ENCODE measurements at places on chromosomes 12 and 14.

GRCh38 chr12:101698800-101699347, 1.4 kb downstream of the CHPT1 start:
- peak; percentile 21 for DNase-seq

GRCh38 chr12:123873793-123874192, 98.8 kb downstream of the CCDC92 start:
- no peak for DNase-seq

- peak; percentile 86 for DNase-seq
These were observed 28.9 kb upstream of the MAPKAPK5 start for GRCh38 chr12:111812881-111813741.

DNA sequence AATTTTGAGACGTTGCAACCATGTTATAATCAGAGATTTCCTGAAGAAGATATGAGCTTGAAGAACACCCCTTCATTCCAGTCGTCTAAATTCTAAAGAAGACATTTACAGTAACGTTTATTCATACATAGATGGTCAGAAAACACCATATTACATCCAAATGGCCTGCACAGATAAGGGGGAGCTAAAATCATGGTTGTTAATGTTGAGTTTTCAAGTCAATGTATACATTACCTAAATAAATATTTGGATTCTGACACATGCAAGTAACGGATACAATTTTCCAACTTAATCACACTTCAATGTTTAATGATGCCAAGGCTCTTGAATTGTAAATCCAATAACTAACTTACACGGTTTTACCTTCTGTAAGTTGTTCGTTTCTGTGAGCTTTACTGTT, 318.4 kb downstream of the SLC6A15 start:
- DNase-seq = no peak

- DNase-seq = no peak
These were observed 3.8 kb downstream of the EEF1AKMT3 start for GRCh38 chr12:57776247-57776587.

DNA sequence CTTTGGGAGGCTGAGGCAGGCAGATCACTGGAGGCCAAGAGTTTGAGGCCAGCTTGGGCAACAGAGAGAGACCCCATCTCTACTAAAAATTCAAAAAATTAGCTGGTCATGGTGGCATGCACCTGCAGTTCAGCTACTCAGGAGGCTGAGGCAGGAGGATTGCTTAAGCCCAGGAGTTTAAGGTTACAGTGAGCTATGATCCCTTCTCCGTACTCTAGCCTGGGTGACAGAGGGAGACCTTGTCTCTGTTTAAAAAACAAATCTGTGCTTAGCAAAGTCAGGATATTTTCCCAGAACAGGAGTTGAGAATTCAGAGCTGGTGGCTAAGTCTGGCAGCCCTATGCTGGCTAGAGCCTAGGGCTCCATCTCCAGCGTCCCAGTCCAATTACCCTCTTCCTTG, 142.9 kb upstream of the PZP start:
- no peak for DNase-seq

DNA sequence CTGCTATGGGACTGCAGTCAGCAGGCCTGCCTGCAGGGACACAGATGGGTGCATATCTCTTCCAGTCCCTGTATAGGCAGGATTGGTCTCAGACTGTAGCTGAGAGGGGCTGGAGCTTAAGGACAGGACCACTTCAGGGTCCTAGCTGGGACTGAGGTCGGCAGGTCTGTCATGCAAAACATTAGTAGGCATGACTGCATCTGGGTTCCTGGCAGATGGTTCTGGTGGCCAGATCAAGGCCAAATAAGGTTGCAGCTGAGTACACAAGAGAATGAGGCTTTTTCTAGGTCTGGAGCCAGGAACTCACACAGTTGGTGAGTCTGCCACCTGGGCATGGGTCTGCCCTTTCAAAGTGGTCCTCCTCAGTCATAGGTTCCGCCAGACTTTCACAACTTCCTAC, 155.8 kb downstream of the TPH2 start:
- no peak for DNase-seq

- no peak for DNase-seq
These were observed 1.5 kb downstream of the KDM2B start for GRCh38 chr12:121579190-121579791.

- DNase-seq = no peak
These were observed 299.3 kb downstream of the TMEM132D start for GRCh38 chr12:129604506-129604905.

- no peak for DNase-seq
These were observed 4.5 kb upstream of the HDAC7 start for GRCh38 chr12:47824198-47824597.

GRCh38 chr12:53990311-53991076, 5.5 kb downstream of the HOXC10 start:
- no peak for DNase-seq

GRCh38 chr12:74918291-74918690, 291.3 kb downstream of the KCNC2 start:
- no peak for DNase-seq

- DNase-seq = no peak
These were observed 31.3 kb downstream of the ACTN1 start for GRCh38 chr14:68947802-68948201.

- no peak for DNase-seq
These were observed 75.9 kb upstream of the DHRS4 start for GRCh38 chr14:23877538-23878180.

- DNase-seq = no peak
These were observed 5.8 kb upstream of the SLC6A13 start for GRCh38 chr12:268483-268840.

DNA sequence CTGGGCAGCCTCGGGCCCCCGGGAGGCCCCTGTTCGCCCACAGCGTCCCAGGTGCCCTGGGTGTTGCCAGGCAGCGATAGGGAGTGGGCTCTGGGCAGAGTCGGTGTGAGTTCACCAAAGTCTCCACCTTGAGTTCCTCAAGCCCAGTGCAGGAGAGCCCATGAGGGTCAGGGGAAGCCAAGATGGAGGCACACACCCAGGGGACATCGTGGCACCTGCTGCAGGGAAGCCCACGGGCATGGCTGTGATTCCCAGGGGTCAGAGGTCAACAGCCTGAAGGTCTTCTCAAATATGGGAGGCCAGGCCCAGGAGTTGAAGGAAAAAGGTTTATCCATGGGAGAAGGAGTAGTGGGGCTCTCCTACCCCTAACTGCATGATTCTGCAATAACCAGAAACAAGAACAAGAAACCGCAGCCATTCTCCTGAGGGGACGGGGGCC, 148.8 kb downstream of the ADGRD1 start:
- DNase-seq = no peak

DNA sequence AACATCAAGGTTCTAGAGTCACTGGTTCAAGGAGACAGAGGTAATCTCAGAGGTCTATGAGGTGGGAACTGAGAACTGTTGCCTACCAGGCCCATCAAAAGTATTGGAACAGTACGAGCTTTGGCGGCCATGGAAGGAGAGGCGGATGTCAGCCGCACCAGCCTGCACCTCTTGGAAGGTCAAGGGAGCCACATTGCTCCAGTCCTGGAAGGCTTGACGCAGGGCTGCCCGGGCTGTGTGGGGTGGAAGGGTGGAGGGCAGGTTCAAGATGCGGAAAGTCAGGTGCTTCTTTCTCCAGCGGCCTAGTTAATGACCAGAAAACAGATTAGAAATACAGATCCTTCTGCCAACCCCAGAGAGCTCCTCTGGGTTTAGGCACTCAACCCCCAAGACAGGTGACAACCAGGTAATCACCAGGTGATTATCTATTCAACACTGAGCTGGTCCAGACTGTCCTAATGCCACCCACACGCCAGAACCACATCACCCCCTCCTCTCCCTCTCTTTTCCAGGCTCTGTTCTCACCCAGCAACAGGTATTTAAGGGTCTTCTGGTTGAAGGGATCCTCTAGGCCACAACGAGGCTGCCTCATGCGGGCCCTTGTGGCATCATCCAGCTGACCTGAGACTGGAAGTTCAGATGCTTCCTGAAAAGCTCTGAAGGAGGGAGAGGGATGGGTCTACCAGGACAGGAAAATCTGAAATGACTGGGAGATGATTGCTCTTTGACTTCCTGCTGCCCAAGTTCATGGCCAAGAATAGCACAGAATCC, 2.0 kb downstream of the MMP19 start:
- DNase-seq = no peak

- DNase-seq = no peak
These were observed 7.1 kb upstream of the PGF start for GRCh38 chr14:74962493-74962892.

GRCh38 chr14:97432586-97432985, 635.4 kb downstream of the VRK1 start:
- no peak for DNase-seq

- DNase-seq = no peak
These were observed 135.3 kb downstream of the OTOGL start for GRCh38 chr12:80234667-80235066.

DNA sequence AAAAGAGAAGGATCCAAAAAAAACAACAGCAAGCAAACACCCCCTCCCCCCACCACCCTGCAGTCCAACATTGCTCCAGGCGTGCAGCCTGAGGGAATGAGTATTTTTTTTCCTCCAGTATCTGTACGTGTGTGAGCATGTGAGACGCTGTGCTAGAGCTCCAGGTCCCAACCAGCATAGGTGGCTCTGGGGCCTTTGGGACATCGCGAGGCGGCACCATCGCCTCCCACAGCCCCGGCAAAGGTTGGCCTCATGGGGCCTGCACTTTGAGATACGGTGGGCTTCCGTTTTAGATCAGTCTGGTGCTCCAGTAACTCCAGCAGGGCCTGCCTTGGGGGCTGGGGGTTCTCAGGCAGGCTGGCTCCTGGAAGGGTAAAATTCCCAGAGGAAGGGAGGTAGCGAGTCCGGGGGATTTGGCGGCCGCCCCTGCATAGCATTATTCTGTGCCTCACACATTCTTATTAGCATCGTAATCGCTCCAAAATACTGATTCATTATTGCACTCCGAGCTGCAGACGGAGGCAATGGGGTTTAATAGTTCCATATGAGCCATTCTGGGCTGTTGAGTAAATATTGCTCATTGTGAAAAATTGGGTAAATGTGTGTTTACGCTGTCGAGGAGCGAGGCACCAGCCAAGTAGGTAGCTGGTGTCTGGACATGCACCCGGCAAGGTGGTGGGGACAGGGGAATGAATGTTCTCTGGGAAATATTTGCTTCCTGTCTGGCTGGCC, 143.1 kb upstream of the MYL2 start:
- DNase-seq = no peak

DNA sequence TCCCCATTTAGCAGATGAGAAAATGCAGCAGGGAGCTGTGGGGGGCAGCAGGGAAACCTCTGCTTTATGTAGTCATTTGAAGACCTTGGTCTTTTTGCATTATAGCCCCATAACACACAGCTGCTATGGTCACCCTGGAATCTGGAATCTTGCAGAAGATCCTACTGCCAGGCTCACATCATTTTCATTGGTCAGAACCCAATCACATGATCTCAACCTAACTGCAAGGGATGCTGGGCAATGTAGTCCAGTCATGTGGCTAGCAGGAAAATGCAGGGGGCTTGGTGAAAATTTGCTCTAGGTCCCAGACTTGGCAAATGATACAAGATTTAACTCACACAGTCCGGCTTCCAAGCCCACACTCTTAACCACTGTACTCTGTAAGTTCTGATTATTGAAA, 1028.7 kb downstream of the AACS start:
- no peak for DNase-seq

- no peak for DNase-seq
These were observed 34.1 kb upstream of the FZD10 start for GRCh38 chr12:130127912-130128789.

DNA sequence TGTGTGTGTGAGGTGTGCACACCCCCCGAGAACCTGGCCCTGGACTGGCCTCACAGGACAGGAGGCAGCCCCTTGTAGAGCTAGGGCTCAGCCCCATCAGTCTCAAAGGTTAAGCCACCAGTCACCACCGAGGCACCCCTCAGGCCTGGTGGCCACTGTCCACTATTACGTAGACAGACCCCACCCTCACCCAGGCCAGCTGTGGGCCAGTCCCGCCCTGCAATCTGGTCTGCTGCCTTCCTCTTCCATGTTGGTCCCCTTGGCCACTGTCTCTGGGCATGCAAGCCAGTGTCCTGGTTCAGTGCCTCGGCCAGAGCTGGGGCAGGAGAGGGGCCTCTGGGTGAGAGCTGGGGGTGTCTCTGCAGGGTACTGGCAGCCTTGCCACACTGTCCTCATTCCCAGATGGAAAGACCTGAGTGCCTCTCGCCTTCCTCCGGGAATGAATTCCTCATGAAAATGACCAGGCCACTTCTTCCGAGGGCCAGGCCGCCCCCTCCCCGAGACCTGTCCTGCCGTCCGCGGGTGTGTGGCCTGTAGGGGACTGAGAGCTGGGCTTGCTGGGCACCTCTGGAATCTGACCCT, 897 bp upstream of the TEX22 start:
- DNase-seq = no peak

DNA sequence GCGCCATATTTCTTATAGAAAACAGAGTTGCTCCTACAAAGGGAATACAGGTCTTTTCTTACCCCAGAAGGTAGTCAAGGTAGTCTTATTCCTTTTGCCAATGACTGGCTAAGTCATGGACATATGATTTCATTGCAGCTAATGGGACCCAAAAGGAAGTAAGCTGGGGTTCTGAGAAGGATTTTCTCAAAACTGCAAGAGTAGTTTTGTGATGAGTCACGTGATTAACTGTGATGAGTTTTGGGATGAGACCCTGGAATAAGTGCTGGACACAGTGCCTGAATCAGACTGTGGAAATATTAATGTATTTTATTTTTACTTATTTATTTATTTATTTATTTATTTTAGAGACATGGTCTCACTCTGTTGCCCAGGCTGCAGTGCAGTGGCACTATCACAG, 13.4 kb upstream of the NIN start:
- DNase-seq = no peak

DNA sequence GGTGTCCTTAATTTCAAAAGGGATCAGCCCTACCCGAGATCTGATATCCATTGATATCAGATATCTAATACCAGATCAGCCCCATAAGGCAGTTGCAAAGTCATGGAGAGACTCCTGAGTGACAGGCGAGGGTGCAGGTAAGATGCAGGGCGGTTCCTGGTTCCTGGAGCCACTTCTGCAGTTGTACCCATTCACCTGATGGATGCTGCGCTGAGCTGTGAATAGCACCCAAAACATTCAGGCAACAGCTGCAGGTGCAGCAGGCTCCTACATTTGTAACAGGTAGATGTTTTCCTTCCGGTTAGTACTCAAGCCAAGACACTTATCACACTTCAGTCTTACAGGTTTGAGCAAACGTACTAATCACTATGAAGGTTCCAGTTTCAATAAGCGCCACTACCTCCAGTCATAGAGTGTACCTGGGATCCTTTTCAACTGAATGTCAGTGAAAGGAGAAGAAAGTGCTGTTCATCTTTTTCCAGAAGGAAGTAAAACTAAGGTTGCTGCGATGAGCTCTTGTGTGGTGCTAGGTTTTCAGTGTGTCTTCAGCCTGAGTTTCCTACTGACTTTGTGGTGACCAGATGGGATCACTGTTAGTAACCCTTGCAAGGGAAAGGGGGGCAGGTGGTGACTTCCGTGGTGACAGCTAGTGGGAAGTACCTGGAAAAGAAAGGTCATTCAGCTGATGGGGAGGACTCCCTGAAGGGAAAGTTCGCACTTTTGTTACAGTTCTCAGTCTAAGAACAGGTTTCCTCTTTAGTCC, 1.9 kb downstream of the ATP6V0A2 start:
- DNase-seq = no peak

GRCh38 chr12:108511633-108512540, 3.2 kb upstream of the FICD start:
- peak; percentile 61 for DNase-seq
